Stimulated activated CD8-positive, alpha-beta memory T cell treated with anti-CD3 and anti-CD28 coated beads, Interleukin-4, amount 100 ng/mL, for 1 hour (primary cell): ENCODE measurements at places on chromosomes 5 and 9.

- no peak for DNase-seq
Measured at GRCh38 chr5:15807248-15807647, 307.3 kb downstream of the FBXL7 start.

DNA sequence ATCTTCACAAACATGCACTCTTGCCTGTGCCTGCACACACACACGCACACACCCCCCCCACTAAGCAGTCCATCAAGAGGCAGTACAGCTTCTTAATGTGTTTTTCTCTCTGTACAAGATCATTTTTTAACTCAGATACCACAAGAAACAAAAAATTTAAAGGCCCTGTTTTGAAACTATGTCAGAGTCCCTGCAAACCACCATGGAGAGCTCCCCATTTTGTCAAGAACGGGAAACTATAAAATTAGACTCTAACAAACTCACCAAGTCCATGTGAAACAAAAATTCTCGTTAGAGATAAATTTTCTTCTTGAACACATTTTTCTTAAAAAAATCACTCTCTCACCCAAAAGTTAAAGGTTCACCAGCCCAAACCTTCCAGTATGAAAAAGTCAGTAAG lies 86.3 kb downstream of the ELAVL2 start:
- no peak for DNase-seq

DNA sequence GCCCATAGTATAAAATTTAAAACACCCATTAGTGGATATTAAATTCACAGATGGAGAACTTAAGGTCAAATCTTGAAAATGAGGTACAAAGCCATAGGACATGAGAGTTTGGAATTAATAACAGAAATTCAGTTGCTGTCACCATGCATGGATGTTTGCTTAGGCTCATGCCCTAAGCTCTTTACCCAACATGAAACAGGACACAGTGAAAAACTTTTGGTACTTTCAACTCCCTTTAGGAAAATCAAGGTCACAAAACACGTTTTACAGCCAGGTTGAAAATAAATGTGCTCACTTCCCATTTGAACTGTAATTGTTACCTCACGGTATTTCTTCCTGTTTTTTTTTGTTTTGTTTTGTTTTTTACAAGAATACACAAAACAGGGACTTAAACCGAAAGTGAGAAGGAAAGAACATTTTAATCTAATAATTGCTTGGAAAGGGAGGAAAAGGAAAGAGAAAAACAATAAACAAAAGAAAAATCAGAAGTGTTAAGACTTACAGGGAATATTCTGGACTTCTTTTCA lies 6.1 kb upstream of the TOPORS start:
- DNase-seq: no peak

- no peak for DNase-seq
Measured at GRCh38 chr5:69105996-69106906, 12.4 kb downstream of the SLC30A5 start.

DNA sequence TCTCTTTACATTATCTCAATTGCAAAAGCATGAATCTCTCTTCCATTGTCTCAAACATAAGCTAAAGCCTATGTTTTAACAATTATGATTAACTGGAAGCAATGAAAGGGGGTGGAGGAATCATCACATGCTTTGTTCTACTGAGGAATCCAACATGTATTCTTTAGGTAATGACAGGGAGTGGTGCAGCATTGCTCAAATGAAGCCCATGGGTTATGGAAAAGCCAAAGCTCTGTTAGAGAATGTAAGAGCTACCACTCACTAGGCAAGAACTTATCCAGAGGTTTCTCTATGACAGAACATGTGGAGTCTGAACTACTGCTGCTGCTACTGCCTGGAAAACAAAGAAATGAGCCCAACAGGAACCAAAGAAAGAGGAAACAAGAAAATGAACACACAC lies 28.7 kb downstream of the KIF3A start:
- DNase-seq: no peak

GRCh38 chr5:65261499-65261898 lies 220.2 kb downstream of the ADAMTS6 start:
- DNase-seq: no peak

DNA sequence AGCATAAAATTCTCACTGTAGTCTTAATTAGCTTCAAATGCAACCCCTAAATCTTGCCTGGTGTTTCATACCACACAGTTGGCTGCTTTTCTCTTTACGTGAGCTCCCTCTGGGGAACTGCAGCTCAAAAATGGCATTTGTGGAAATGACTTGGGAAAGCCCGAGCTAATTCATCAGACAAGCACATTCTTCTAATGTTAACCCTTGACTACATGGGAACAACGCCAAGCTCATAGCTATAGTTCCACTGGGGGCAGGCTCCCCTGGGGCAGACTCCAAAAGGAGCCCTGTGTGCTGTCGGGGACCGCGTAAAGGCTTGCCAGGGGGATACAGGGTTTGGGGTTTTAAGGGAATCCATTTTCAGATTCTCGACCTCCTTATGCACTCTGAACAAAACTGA lies 301.4 kb upstream of the DAP start:
- no peak for DNase-seq

- DNase-seq: no peak
Measured at GRCh38 chr5:117205894-117206293, 631.3 kb upstream of the SEMA6A start.

- DNase-seq: no peak
Measured at GRCh38 chr5:113663879-113664541, 150.5 kb downstream of the YTHDC2 start.

DNA sequence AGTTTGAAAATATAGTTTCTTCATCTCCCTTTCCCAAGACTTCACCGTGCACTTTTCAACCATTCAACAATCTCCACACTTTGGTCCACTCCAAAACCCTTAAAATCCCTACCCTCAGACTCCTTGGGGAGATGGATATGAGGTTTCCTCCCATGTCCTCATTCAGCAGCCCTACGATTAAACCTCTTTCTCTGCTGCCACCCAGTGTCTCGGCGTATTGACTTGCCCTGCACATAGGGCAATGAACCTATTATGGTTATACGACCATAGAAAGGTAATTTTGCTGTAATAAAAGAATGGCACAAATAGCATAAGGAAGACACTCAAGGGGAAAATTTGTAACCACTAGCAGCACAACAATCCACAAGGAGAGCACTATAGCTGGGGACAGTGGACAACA lies 803.5 kb downstream of the TLE1 start:
- DNase-seq: no peak

GRCh38 chr5:81778642-81779041 lies 27.7 kb upstream of the SSBP2 start:
- DNase-seq: no peak

DNA sequence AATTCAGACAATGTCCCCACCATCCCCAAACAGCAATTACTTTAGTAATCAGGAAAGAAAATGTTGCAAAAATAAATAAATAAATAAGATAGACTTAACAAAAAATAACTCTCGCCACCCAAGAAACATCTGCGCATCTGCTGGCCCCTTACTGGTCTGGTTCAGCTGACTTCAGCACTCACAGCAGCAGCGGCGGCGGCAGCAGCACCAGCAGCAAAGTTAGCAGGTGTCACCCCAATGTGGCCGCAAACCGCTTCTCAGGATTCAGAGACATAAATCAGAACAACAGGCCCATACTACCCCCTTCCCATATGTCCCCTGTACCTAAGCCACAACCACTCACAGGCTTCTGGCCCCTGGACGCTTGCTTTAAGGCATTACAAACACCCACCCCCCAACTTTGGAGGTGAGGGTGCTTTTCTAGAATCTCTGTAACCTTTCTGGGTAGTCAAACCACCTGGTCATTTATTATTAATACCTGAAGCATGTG lies 593.0 kb downstream of the BNC2 start:
- DNase-seq: no peak
